Activated CD4-positive, alpha-beta T cell treated with anti-CD3 and anti-CD28 coated beads, Interleukin-2, Interleukin-4, amounts not matched to agents 100 ng/mL and 50 ng/mL, durations not matched to agents 16 hours and 8 hours (primary cell): ENCODE measurements at places on chromosomes 1 and 21.

- DNase-seq, result no peak
Observed at GRCh38 chr1:54697896-54698295, 17.8 kb upstream of the TTC4 start.

GRCh38 chr1:219703368-219703639 lies 90.4 kb upstream of the ZC3H11B start:
- DNase-seq, result no peak

GRCh38 chr1:182713492-182713891 lies 29.1 kb upstream of the RGS8 start:
- no peak for DNase-seq

GRCh38 chr1:59701376-59701775 lies 113.4 kb upstream of the HOOK1 start:
- no peak for DNase-seq

DNA sequence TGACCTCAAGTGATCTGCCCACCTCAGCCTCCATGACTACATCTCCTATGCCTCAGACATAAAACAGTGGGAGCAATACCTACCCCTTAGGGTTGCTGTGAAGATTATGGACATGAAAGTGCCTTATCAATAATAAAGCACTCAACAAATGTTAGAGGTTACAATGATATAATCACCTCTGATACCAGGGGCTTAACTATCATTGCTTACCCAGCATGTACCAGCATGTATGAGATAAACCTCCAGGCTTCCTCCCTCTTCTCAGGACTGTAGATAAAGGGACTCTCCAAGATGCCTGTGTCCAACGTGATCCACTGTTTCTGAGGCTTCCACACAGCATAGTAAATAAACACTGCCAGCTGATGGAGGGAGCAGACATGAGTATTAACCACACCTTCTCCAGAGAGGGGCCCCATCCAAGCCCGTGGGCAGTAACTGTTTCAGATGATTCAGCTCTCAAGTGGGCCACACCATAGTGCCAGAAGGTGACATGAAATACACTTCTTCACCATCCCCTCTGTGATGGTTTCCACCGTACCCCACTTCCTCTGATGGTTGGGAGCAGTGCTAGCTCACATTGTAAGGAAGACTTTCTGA lies 26.2 kb downstream of the RHBDL2 start:
- no peak for DNase-seq
